ENCODE measurements at places on chromosomes 6 and 20.

DNA sequence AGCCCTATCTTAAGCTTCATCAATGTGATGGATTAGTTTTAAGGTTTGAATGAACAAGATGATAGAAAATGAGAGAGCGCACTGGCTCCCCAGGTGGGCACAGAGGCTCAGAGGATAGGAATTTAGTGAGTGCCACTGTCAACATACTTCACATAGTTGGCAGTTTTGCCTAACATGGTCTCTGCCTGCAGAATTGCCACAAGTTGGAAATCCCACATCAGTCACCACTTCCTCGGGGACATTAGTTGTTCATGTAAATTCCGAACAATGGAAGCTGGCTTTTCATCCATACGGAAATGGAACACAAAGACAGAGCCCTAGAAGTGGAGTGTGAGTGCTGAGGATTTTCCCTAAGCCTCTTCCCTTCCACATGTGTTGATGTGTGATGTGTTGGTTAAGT, 123.9 kb upstream of the PHACTR1 start:
- DNase-seq, result no peak

DNA sequence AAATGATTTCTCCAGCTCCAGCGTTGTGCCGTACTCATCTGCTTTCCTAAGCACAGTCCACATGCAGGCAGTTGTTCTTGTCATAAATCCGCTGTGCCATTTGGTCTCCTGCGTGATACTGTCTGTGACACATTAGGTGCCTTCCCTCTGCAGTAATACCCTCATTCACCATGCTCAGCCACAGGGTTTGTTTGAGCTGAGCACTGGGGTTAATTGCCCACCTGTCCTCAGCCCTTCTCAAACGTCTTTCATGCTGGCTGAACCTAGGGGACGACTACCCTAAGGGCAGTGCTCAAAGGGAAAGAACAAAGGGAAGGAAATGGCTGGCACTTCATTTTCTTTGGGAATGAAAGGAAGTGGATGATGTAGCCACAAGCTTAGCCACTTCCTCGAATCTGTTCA, 64.2 kb upstream of the MYLIP start:
- peak; percentile 64 for DNase-seq

- DNase-seq, result no peak
Measured at GRCh38 chr6:140960566-140960965, 1172.2 kb upstream of the GJE1 start.

GRCh38 chr20:5996765-5997164, 46.3 kb downstream of the MCM8 start:
- DNase-seq, result no peak

DNA sequence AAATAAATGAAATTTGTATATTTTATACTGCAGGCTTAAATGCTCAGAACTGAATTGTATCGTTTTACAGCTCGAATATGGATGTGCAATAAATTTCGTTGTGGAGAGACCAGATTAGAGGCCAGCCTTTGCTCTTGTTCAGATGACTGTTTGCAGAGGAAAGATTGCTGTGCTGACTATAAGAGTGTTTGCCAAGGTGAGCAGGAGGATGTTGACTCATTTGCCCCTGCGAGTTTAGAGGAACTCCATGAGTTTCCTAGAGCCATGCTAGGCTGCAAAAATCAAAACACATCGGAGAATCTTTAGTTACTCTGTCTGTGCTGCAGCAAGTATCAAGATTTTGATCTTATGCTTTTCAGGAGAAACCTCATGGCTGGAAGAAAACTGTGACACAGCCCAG, 15.4 kb downstream of the ENPP3 start:
- peak; percentile 21 for DNase-seq

GRCh38 chr20:30815577-30816181, 441.8 kb upstream of the DEFB115 start:
- no peak for DNase-seq

DNA sequence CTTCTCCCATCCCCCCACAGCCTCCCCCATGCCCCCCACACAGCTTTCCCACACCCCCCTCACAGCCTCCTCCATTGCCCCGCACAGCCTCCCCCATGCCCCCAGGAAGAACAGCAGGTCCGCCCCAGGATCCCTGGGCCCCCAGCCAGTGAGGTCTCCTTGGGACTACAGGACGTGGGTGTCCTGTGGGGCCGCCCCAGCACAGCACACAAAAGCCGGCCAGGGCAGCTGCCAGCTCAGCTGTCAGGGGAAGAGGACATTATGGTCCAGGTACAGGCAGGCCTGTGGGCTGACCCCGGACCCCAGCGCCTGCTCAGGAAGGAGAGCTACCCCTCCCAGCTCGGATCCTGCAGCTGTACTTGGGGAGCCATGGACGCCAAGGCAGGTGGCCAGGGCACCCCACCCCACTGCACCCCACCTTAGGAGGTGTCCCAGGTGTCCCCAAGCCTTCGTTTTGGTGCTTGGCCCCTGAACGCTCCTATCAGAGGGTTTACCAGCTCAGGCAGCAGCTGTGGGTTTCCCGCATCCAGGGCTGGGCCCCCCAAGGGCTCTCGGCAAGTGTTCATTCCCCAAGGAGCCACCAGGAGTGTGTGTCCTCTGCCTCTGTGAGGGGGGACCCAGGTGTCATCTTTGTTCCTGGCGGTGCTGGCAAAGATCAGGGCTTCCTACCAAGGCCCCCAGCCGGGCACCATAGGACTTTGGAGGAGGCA, 42.3 kb upstream of the GATA5 start:
- no peak for DNase-seq

DNA sequence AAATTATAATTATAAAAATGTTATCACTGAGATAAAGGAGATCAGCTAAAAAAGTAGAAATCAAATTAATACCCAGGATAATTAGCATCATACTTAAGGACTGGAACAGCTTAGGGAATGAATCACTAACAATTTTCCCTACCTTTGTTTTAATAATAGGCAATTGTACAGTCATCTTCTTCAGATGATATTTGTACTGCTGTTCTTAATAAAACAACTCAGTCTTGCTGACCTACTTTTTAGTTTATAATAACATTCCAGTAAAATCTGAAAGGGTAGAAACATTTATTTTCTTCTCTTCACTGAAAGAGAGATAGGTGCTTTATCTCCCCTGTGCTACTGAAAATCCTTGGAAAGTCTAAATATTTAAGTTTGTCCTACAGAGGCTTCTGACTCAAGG, 271.2 kb upstream of the THEMIS start:
- no peak for DNase-seq

DNA sequence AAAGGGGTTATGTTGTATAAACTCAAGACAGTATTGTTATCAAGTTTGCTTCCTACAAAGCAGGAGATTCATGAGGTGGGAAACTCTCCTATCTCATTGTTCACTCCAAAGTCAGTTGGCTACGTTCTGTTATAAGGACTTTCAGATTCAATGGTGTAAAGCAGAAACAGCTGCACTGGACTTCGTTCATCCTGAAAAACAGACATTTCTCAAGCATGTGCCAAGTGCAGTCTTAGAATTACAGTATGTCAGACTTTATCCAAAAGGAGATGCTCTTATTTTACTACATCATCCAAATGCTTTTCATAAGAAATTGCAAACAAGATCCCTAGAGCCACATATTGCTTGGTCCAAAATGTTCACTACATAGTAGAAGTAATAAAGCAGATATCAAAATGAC, 14.9 kb downstream of the COL21A1 start:
- DNase-seq, result no peak

DNA sequence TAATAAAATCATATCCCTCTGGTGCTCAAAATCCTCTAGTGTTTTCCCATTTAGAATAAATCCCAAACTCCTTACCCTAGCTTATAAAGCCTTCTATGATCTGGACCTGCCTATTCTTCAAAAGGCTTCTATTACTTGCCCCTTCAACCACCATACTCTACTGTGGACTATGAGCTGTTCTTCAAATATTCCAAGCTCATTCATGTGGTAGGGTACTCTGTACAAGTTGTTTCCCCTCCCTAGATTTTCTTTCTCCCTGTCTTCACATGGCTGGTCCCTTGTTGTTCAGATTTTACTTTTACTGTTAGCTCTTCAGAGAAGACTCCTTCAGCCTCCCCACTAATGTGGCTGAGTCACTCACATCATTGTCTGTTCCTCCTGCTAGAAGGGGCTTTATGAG, 193.2 kb downstream of the OGFRL1 start:
- no peak for DNase-seq

DNA sequence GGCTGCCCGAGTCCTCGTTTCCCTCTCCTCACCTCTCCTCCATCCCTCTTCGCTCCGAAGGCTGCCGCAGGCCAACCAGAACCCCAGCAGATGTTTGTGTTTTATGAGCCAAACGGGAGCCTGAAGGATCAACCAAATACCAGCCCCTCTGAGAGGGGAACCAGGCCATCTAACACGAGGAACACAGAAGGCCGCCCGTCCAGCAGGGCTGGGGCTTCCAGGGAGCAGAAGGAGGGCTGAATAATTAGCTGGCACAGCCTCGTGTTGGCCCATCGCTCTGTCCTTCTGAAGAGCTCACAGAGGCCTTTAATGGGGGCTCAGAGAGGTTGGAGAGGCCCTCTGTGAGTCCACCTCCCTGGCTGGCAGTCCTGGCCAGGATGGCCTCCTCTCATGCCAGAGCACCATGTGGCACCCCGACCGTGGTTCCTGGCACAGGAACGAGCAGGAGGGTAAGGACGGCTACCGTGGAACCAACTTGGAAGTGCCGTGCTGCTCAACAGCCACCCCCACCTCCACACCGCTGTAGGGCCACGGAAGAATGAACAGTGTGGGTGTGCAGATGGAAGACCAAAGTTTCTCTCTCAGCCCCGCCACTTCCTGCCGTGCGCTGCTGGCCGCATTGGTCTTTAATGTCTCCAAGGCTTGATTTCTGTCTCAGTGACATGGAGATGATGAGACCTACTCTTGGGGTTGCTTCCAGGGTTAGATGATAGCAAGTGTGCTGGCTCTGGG, 155.2 kb downstream of the SCML4 start:
- no peak for DNase-seq

DNA sequence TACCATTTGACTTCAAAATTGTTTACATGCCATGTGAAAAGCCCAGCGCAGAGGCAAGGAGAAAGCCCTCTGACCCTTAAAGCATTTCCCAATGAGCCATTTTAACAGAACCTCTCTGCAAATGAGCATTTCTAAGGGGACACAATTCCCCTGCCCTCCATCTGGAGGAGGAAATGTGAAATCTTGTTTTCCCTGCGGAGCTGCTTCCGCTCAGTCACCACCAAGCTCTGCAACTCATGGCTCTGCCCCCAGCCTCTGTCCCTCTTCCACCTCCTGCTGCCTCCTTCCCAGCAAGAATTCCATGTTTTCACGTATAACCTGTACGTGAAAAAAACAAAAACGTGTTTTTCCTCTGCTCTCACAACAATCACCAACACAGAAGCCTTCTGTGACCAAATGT, 12.3 kb downstream of the RIN2 start:
- DNase-seq, result no peak

DNA sequence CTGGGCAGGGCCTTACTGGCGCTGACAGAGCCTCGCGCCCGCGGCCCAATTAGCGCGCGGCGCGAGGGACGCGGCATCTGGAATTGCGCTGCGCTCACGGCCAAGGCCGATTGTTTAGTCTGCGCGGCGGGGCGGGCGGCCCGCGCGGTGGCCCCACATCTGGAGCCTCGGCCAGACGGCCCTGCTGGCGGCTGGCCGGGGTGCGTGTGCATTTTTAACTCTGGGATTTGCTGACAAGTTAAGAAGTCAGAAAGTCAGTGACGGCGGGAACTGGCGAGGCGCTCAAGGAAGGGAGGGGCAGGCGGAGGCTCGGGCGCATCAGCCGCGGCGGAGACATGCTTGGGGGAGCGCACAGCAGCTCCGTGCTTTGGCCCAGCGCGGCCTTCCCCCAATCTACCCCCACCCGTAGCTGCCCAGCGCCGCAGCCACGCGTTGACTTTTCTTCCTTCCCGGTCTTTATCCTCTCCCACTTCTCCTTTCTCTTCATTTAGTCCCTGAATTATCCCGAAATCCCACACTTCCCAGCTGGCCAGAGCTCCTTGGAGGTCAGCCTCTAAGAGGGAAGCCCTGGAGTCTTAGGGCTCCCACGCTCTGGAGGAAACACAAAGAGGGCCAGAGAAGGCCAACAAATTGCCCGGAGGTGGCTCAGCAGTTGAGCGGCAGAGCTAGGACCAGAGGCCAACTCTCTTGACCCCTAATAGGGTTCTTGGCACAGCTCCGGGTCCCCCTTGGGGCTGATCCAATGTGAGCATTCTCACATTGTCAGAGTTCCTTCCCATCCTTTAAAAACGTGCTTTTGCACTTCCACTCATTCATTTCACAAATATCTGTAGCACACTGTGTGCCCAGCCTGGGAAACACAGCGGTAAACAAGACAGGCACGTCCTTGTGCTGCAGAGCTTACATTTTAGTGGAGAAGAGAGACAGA, 40.8 kb upstream of the FOXP4 start:
- no peak for DNase-seq

DNA sequence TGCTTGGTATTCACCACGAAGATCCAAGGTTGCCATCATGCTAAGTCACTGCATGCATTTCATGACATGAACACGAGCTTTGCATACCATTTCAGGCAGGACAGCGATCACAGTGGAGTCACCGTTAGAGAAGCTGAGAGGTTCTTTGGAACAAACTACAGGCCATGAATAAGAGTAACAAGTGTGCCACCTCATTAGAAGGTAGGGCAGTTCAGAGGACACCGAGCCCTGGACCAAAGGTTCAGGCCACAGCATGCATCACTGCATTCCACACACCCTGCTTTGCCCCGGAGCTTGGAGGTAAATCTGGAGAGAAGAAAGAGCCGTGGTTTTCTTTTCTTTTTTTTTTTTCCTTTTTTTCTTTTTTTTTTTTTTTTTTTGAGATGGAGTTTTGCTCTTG, 66.9 kb upstream of the CDH4 start:
- no peak for DNase-seq

DNA sequence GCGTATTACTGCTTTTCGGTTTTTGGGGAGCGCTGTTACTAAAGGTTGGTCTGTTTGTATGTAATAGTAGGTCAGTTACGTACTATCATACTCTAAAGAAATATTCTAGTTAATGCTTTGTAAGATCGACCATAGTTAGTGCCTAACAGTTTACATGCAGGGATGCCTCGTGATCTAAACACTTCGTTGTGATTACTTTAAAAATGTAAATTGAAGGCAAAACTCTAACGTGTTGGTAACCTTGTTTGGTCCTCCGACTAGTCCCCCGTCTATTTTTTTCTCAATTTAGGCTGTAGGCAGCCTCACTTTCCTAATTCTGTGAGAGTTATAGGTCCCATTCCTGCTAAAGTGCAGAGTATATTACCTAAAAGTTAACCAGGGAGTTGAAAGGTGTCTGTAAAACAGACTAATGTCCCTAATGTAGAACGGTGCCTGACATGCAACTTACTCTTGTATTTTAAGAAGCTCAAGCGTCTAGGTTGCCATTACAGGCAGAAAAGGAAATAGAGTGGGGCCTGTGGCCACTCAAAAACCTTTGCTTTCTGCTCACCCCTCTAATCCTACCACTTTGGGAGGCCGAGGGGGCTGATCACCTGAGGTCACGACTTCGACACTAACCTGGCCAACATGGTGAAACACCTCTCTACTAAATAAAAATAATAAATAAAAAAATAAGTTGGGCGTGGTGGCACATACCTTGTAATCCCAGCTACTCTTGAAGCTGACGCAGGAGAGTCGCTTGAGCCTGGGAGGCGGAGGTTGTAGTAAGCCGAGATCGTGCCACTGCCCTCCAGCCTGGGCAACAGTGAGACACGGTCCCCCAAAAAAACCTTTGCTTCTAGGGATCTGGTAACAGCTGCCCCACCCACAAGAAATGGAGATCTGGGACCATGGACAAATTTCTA, 37.8 kb downstream of the HFE start:
- DNase-seq, result no peak
